ENCODE measurements at places on chromosomes 3 and 15.
A peak's percentile ranks its signal among the peaks of the same experiment; 100 is the strongest.

- no peak for DNase-seq
Observed at GRCh38 chr15:73369154-73369694, 466 bp upstream of the HCN4 start.

GRCh38 chr15:92664178-92664900, 8.8 kb upstream of the FAM174B start:
- no peak for DNase-seq

DNA sequence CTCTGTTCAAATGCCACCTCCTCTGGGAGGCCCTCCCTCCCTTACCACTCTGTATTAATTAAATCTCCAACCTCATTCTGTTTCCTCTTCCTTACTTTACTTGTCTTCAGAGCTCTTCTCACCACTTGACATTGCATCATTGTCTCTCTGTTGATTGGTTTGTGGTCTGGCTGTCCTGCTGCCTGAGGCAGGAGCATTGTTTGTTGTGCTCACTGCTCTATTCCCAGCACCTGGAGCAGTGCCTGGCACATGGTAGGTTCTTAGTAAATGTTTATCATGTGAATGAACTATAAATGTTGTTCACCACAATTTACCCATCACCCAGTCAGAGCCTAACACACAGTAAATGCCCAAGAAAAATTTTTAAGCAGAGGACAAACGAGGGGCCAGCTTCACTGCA, 6.7 kb upstream of the BFSP2 start:
- peak; percentile 77 for DNase-seq

- DNase-seq, result no peak
Observed at GRCh38 chr3:194792368-194792767, 106.7 kb downstream of the FAM43A start.

- DNase-seq, result no peak
Observed at GRCh38 chr3:136294176-136294575, 44.0 kb downstream of the PCCB start.

DNA sequence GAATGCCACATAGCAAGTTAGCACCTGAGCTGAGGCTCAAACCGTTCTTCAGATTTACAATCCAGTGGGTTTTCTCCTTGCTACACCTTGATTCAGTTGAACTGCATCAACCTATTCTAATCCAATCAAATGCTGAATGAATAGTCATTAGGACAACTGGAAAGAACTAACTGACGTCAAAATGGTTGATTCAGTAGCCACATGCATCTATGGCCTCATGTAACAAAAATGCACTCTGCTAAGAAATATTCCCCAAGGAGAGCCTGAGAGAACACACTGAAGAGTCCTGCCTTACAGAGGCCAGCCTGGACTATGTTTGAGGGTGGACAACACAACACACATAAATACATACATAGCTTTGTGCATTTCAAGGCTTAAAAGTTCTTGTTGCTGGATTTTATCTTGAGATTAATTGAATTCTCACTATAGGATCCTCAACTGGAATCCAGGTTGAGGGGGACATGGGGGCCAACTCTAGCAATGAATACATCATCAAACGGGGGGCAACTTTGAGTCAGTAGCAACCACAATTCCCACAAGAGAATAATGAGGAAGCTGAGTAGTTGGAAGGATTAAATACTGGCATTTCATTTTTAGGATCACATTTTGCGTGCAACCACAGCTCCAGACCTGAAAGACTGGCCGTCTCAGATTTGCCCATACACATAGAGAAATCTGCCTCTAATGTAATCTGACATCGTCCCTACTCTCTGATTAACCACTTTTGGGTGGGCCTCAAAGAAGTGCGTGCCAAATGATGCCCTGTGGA, 280.2 kb upstream of the ICE2 start:
- peak; percentile 27 for DNase-seq

DNA sequence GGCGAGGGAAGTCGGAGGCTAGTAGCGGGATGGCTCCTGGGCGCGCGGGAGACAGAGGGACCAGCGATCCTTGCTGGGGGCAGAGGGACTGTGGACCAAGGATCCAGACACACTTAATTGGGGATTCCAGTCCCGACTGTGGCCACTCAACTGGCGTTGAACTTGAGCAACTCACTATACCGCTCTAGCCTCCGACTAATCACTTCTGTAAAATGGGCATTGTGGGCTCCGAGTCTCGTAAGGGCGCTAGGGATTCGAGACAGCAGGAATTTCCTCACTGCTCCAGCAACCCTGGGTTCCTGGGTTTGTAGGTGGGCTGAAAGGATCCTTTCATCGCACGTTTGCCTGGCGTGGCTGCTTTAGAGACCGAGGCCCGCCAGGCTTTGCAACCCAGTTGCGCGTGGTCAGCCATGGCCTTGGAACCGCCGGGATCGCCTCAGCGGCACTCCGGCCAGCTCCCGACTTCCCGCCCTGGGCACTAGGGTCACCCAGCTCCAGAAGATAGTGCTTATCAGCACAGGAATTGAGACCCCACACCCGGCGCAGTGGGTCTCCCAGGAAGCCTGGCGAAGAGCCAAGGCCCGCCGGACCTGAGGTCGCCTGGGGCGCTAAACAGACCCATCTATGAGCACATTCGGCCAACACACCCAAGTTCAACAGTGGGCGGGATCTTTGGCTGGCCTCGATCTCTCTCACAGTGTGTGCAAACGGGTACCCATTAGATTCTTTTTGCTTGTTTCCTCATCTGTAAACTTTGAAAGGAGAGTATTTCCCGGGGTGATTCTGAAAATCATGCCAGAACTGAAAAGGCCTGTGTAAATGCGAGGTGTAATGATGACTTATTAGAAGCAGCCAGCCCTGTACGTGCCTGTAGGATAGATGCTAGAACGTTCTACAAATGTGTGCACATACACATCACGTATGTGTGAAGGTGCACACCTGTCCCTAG, 9.9 kb downstream of the FOXL2 start:
- no peak for DNase-seq

DNA sequence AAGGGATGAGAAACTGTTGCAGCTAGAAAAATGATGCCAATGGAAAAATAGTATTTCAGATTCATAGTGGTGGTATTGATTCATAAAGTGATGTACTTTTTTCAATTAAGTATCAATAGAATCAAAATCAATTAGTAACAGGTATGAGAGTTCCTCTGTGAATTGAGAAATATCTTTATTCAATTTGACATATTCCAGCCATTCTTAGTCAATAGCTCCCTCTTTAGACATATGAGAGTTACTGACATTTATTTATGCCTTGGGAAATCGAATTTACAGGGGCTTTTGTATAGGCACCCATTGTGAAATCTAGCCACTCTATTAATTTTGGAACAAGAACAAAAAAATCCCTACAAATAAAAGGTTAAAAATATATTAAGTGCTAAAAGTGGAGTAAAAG, 386.9 kb upstream of the CNTN3 start:
- DNase-seq, result no peak

DNA sequence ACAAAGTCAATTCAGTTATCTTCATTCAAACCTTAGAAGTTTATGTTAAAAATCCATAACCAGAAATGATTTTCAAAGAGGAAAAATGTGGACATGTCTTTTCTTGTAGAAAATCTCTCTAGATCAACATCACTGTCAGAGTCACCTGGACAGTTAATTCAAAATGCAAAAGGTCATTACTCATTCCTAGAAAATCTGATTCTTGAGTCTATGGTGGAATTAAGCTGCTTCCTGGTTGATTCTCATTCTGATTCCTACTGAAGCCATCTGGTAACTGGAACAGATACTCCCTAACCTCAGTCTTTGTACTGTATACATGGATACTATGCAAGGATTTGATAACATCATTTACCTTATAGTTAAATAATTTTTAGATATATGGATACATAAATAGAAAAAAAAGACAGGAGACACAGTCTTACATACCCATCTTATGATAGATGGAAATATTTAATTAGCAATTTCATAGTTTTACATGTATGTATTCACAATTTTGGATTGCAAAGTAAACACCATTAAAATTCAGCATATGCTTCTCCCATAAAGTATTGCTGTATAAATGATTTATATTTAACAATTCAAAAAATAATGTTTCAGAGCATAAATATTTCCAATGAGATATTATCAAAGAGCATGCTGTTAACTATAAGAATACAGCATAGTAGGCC, 693.2 kb upstream of the CCDC54 start:
- DNase-seq, result peak; percentile 45

DNA sequence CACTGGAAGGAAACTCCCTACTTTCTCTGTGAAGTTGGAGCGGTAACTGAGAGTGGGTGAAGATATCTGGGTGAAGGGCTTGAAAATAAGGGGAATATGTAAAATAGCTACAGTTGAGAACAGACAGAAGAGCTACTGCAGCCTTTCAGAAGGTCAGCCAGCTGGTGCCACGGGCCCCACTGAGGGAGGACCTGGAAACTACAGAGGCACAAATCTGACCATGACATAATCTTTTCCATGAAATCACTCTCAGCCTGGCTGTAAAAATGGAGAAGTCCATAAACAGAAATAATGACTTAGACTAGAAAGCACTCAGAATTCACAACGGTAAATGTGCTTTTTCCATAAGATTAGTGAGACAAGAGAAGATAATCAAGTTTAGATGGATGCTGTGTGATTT, 46.4 kb downstream of the ST3GAL6 start:
- no peak for DNase-seq

DNA sequence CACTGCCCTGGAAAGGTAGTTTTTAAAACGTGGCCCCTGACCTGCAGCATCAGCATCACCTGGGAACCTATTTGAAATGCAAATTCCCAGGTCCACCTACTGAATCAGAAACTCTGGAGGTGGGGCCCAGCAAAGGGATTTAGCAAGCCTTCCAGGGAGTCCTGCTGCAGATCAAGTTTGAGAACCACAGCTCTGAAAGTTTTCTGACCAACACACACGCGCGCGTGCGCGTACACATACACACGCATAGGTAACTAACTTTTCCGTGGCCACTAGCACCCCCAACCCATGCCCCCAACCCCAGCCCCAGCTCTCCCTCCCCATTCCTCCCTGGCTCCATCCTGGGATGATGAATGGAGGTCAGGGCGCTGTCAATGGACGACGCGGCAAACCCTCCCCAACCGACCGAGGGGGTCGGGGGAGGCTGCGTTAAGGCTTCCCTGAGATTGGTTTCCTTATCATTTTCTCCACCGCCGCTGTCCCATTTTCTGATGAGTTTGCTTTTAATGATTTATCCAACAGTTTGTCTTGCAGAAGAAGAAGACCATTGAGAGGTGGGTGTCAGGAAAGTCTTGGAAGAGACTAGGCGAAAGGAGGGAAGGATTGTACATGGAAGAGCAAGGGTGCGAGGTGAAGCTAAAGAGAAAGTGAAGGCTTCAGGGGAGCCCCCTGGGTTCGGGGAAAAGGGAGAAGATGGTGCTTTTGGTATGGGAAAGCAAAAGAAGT, 590 bp upstream of the BOC start:
- DNase-seq, result no peak
